ENCODE measurements at places on chromosomes 6 and 20.

DNA sequence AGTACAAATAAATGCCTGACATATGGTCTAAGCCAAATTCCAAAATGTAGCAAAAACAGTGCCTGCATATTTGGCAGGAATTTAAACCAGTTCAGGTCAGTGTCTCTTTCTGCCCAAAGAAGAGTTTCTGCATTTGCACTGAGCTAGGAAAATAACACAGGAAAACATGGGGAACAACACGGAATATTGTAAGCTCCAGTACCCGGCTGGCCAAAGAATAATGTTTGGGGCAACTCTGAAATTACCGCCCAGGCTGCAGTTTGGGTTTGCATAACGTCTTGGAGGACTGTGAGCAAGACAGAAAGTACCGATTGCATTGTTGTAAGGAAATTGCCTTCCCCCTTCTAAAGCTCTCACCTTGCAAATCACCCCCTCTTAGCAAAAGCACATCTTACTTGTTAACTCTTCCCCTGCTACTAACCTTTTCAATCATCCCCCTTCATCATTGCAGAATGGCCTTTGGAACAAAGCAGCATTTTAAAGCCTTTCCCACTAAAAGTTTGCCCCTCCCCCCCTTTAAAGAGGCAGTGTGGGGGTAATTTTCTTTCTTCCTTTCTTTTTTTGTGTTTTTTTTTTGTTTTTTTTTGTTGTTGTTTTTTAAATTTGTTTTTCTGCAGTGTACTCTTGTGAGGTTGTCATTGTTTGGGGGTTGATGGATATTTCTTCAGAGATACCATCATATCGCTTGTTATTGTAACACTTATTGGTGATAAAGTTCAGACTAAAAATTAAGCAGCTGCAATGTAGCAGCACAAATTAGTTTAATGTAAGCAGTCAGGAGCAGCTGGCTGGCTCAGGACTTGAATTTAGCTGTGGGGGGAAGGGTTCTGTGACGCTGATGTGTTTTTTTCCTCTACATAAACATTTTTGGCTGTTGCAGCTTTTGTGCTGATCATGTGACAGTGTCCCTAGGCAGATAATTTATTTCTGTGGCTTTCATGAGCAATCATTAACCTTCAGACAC is 100.0 kb upstream of the CITED2 start:
- no peak for DNase-seq

GRCh38 chr6:76510489-76510888 is 438.0 kb upstream of the IMPG1 start:
- DNase-seq = no peak

- DNase-seq = no peak
Measured at GRCh38 chr6:107590378-107590777, 100.5 kb downstream of the SOBP start.

DNA sequence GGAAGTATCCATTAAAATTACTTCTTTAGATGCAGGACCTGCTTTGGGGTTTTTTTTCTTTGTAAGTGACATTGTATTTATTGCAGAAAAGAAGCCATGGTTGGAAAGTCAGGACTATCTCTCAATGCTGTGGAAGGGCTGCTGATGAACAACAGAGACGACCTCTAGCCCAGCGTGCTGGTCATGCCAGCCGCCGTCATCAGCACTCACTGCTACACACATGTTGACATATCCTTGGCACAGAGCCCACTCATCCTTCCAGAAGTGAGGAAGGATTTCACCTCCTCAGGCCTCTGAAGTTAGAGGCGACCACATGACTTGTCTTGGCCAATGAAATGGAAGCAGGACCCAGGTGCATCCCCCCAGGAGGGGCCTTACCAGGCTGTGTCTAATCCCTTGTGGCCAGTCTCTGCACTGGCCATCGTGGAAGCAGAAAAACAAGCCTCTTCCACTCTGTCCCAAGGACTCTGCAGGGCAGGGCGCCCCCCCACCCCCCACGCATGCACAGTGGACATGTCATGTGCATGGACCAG is 343.5 kb downstream of the TAF4 start:
- peak; percentile 40 for DNase-seq

- DNase-seq = no peak
Measured at GRCh38 chr6:63574554-63574900, 2.2 kb downstream of the LOC128125822 start.

GRCh38 chr20:54227241-54227640 is 19.4 kb downstream of the PFDN4 start:
- no peak for DNase-seq

DNA sequence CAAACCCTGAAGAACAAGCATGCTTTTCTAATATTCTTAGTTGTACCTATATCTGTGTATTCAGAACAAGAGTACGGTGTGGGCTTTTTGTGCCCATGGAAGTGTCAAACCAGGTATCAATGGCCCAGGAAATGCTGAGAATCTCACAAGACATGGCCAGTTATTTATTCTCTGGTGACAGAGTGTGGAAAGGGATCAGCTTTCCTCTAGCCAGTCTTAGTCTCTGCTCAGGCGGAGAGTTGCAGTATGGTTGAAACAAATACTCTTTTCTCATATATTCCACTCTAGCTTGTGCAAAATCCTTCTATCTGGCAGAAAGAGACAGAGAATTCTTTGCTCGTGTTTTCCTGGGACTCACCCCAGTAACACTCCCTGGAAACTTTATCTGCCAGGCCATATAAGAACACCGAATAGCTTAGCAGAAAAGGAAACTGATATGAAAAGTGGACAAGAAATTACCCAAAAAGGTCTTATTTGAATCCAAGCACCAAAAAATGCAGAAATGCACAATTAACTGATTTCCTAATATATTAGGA is 173.3 kb upstream of the RSPO3 start:
- DNase-seq = no peak

DNA sequence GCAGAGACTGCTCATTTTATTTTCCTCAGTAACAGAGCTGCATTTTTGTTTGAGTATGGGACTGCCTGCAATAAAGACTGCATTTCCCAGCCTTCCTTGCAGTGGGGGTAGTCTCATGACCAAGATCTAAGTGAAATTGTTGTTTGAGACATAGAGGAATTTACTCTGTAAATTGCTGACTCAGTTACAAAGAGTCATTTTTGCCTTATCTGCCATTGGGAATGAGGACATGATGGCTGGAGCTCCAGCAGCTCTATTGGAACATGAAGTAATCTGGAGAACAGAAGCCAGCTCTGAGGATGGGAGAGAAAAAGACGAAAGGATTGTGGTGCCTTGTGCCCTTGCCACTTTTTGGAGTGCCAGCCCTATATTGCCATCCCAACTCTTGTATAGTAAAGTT is 2.1 kb upstream of the CST11 start:
- no peak for DNase-seq

GRCh38 chr6:45300736-45301135 is 27.4 kb upstream of the RUNX2 start:
- DNase-seq = no peak

DNA sequence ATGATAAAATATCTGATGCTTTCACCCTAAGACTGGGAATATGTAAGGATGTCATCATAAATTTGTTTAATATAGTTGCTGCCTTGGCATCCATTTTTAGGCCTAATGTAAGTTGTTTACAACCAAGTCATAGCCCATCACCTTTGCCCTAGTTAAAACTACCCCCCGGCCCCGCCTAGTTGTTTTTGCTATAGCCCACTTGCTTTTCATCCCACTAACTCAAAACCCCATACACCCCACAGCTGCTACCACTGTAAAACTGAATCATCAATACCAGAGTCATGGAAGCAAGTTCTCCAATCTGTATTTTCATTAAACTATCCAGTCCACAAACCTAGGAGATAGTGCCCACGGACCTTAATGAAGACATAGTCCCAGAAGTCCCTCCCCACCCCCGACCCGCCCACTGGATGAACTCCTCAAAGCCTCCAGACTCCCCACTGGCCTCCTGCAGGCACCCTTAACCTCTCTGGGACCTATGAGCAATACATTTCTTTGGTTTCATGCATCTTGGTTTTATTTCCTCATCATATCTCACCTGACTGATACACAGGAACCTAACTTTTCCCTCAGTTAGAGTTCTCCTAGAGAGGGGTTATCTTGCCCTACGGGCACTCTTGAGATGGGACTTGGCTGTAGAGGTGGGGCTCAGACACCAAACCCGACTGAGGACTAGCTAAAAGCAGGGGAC is 12.5 kb upstream of the ZDHHC14 start:
- no peak for DNase-seq

DNA sequence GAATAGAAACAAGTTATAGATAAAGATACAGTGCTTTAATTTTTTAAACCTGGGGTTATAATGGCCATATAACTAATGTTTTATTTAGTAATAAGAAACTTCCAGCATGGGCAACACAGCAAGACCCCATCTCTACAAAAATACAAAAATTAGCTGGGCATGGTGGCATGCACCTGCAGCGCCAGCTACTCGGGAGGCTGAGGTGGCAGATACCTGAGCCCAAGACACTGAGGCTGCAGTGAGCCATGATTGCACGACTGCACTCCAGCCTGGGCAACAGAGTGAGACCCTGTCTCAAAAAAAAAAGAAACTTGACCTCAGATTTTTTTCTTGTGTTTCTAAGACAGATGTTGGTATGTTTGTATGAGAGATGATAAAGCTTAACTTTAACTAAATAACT is 22.9 kb downstream of the EEF1A1 start:
- DNase-seq = no peak

DNA sequence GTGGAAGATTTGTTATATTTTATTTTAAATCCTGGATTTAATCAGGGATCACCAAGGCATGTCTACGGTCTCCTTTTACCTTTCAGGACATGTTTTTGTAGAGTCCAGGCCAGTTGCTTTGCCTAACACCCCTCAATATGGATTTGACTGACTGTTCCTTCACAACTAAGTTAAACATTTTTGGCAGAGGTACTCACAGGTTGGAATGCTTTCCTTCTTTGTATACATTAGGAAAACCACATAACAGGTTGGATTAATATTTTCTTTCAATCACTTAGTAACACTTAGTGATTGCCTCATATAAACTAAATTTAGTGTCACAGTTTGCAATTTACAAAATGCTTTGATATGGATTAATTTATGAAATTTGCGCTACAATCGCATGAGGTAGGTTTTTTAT is 64.5 kb downstream of the IPCEF1 start:
- no peak for DNase-seq

GRCh38 chr6:99233219-99233618 is 116.3 kb downstream of the FAXC start:
- no peak for DNase-seq

GRCh38 chr6:45714741-45715507 is 300.7 kb downstream of the CLIC5 start:
- DNase-seq = no peak

GRCh38 chr6:155909710-155910109 is 454.1 kb upstream of the NOX3 start:
- DNase-seq = no peak

DNA sequence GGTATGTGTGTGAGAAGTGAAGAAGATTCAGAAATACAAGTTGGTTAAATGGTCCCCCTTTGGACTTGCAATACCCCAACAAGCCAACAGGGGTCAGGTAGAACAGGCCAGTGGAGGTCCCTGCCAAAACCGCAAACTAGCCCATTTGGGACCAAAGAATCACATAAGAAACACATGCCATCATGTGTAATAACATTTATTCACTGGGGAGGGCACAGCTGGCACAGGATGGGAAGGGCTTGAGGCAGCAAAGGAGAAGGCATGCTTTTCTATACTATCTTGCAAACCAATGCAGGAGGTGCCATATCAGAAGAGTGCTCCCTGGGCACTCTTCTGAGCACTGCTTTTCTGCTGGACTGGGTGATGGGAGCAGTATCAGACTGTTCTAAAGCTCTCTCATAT is 116.1 kb upstream of the TRAF3IP2 start:
- no peak for DNase-seq

DNA sequence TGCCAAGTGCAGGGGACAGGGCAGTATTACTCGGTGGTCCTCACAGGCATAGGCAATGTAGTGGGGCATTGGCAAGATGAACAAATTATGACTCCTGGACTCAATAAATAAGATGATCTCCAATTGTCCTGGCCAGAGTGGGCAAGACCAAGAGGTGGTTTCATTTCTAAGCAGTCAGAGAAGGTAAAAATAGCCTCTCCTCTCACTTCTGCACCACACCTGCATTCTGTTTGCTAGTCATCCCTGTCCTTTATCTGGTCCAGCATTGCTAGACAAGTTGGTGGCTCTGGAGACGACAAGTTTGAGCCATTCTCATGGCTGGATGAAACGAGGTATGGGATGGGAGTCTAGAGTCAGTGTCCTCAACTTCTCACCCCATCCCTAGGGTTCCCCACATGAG is 83.0 kb downstream of the BANF2 start:
- DNase-seq = no peak

DNA sequence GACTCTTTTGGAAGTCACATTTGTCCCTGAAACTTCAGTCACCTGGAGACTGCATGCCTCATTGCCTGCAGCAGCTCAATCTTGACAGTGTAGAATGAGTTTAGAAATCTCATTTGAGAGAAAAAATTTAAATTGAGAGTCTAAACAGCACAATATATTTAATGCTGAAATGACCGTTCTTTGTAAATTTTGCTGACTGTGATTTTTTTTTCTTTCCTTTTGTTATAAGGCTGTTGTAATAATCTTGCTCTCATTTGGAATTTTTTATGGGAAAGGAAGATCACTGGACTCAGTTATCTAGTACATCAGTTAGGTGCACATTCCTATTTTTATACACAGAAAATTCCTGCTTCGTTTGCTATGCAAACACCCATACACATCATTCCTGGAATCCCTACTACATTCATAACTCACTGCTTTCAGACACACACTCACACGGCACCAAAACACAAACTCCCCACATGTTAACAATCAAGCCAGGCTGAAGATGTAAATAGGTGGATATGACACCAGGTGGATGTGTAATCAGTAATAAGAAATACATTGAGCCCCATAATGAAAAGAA is 43.8 kb downstream of the PTCHD4 start:
- DNase-seq = no peak

- DNase-seq = no peak
Measured at GRCh38 chr6:75285283-75285639, 669 bp upstream of the TMEM30A start.

DNA sequence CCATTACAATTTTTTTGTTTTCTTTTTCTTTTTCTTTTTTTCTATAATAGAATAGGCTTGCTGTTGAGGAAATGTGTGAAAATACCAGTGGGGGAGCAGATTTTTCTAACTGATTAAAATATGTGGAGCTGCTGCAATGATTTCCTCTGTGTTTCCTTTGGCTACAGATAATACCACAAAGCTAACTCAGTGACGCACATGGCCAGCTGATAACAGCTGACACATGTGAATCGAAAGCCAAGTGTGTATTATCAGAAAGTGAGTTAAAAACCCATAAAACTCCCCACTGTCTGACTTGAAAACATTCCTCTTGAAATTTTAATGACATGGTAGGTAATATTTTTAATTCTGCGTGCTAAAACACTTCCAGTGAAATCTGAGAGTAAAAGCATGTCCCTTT is 70.8 kb upstream of the AHI1 start:
- no peak for DNase-seq

GRCh38 chr6:44247338-44248302 is 719 bp downstream of the HSP90AB1 start:
- DNase-seq = peak; percentile 76

DNA sequence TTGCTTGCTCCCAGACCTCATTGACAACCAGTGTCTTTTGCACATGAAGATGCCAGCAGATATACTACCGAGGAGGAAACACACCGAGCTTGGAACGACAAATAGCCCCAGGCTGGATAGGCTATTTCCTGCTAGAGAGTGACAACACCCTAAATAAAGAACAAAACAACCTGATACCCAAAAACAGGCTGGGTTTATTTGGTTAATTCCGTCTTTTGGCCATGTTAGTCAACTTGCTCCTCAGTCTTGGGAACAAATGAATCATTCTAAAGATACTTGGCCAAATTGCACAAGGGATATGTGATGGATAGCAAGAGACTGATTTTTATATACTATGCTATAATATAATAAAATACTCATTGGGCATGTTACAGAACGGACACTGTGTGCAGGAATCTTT is 11.5 kb upstream of the MUC22 start:
- no peak for DNase-seq

Measured in left ventricle myocardium superior (tissue), 1 donor.